Activated CD8-positive, alpha-beta memory T cell treated with anti-CD3 and anti-CD28 coated beads for 1 hour (primary cell): ENCODE measurements at places on chromosomes 4 and X.

- DNase-seq = no peak
Observed at GRCh38 chrX:63506320-63506719, 155.2 kb upstream of the SPIN4 start.

DNA sequence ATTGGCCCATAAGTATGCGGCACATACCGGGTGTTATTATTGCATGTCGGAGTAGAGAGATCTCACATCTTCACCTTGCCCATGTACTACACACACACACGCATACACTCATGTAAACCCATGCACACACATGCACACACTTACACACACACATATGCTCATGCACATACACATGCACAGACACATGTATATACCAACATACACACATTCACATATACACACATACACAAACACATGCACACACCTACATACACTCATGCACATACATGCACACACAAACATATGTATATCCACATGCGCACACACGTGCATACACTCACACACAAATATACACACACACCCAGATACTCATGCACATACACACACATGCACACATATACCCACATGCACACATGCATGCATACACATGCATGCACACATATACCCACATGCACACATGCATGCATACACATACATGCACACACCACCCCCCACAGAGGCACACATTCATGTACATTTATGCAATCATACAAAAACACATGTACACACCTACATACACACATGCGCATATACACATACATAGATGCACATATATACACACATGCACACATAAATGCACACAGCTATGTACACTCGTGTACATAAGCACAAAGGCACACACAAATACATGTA, 11.2 kb downstream of the CYP4V2 start:
- DNase-seq = no peak

- no peak for DNase-seq
Observed at GRCh38 chr4:182978152-182978827, 61.1 kb upstream of the DCTD start.

- no peak for DNase-seq
Observed at GRCh38 chr4:167711517-167711916, 380.8 kb upstream of the ANXA10 start.

- no peak for DNase-seq
Observed at GRCh38 chr4:38157592-38157991, 197.4 kb downstream of the PTTG2 start.
